ENCODE measurements at places on chromosomes 2 and 18. TPM values are rescaled to one million over a fixed set of nuclear protein-coding genes. Genes with fewer than 3 reads are reported as not detected.
A peak's percentile ranks its signal among the peaks of the same experiment; 100 is the strongest.

GRCh38 chr2:218046238-218046637 lies 22.8 kb upstream of the RUFY4 start:
- no peak for DNase-seq

DNA sequence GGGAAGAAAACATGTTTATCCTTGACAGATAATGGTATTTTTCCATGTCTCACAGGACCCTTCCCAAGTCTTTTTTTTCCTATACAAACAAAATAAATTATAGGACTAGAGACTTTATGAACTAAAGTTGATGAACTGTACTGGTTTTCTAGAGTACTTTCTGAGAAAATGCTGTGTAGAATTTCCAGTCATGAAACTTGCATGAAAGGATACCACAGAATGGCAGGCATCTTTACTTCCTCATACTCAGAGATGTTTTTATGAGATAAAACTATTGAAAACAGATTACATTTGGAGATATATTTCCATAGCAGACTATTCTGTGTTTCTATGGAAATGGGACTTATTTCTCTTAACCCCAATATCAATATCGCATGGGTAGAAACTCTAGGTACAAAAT lies 403.5 kb downstream of the PARD3B start:
- no peak for DNase-seq

DNA sequence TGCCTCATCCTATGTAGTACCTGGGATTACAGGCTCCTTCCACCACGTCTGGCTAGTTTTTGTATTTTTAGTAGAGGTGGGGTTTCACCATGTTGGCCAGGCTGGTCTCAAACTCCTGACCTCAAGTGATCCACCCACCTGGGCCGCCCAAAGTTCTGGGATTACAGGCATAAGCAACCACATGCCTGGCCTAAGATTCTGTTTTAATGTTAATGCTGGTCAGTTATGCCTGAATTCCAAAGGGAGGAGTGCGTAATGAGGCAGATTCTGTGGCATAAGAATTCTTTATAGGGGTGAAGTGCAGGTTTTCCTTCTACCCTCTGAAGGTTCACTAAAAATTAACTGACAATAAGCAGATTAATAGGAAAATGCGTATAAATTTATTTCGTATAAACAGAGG lies 1343.8 kb upstream of the LRRTM1 start:
- DNase-seq: no peak

DNA sequence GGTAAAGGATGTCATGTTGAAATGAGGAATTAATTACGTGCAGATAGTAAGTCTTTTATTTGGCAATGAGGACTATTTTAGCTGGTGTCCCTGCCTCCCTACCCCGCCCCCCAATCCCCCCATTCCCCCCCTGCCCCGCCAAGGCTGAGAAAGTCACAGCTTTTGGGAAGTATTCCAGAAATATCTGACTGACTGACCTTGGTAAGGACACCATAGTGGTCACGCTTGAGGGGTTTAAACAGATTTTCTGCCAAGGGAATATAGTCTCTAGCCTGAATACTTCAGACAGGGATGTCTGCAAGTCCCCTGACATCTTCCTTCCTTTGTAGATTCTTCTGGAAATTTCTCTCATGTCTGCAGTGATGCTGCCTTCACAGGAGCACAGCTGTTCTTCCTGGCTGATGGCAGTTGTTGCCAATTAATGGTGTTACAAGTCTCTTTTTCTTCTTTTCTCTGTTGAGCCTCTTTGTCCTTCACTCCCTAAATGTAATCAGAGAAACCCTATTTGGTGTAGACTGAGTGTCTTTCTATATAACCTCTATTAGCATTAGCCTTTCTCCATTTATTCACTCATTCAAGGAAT lies 53.7 kb upstream of the MGAT5 start:
- no peak for DNase-seq

- no peak for DNase-seq
These were observed 127.8 kb downstream of the TRIM43 start for GRCh38 chr2:95719473-95720060.

DNA sequence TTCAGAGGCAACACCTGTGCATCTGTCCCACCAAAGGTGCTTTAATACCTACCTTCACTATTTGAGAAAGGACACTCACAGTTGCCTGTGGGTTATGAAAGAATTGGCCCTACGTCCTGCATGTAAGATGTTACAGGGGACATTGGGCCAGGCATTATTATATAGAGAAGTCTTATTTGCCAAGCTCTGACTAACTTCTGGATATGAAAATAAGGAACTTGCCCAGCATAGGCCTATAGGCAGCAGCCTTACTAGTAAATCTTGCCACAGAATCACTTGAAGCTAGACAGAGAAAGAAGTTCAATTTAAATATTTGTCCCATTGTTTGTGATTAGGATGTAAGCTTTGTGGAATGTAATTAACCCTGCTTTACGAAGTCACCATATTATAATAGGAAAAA lies 41.7 kb downstream of the NLRC4 start:
- no peak for DNase-seq

- DNase-seq: no peak
These were observed 71.1 kb downstream of the BIRC6 start for GRCh38 chr2:32427672-32428610.

- DNase-seq: no peak
These were observed 53.7 kb downstream of the EPHA4 start for GRCh38 chr2:221518201-221518934.

The KCNK3 gene
- total RNA-seq: not detected

GRCh38 chr2:232477751-232478510 lies 9.7 kb downstream of the ECEL1 start:
- no peak for DNase-seq

- DNase-seq: no peak
These were observed 464.3 kb downstream of the NBAS start for GRCh38 chr2:15096873-15097272.

The C2orf66 gene
- not detected for total RNA-seq

GRCh38 chr2:127884436-127884835 lies 1.3 kb downstream of the AMMECR1L start:
- DNase-seq: no peak

- DNase-seq: peak; percentile 73
These were observed 17.6 kb upstream of the BOK start for GRCh38 chr2:241540771-241541561.

- no peak for DNase-seq
These were observed 179.0 kb downstream of the BARD1 start for GRCh38 chr2:214630402-214631045.

The CCDC178 gene
- total RNA-seq: not detected

DNA sequence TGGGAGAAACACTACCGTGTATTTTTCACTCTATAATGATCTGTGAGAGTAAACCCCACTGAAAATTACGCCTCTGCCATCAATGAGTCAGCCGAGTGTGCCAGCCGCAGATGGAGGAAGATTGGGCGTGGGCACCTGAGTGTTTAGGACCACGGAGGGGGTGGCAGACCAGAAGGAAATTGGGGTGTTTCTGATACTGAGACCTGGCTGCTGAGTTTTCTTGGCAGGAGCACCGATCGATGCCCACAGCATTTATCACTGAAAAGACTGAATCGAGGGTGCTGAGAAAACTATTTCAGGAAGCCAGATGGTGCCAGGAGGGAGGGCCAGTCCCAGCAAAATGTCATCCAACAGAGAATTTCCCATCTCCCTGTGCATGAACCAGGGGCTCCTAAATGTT lies 91.9 kb upstream of the TPO start:
- no peak for DNase-seq

The FBXO48 gene
- 1.7 TPM for total RNA-seq

DNA sequence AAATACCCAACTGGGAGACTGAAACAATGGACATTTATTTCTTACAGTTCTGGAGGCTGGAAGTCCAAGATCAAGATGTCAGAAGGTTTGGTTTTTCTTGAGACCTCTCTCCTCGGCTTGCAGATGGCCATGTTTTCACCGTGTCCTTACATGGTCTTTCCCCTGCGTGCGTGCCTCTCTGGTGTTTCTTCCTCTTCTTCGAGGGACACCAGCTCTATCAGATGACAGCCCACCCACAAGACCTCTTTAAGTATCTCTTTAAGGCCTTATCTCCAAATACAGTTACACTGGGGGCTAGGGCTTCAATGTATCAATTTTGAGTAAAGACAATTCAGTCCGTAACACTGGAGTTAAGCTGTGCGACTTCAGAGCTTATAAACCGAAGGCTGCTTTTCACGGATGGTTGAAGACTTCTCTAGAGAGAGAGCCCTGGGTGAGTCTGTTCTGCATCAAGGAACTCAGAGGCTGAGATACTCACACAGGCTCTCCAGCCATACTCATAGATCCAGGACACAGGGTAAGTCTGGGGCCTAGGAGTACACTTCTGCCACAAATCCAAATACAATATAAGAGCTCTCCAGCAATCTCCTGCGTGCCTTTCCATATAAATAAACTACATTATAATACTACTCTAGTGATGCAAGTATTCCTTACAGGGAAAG lies 339.9 kb upstream of the PKDCC start:
- DNase-seq: no peak

GRCh38 chr2:168669151-168669550 lies 133.3 kb upstream of the NOSTRIN start:
- no peak for DNase-seq

The PLCL1 gene
- total RNA-seq: 0.22 TPM

GRCh38 chr2:218448934-218449333 lies 30.0 kb downstream of the VIL1 start:
- no peak for DNase-seq

The RALBP1 gene
- 47.1 TPM for total RNA-seq

DNA sequence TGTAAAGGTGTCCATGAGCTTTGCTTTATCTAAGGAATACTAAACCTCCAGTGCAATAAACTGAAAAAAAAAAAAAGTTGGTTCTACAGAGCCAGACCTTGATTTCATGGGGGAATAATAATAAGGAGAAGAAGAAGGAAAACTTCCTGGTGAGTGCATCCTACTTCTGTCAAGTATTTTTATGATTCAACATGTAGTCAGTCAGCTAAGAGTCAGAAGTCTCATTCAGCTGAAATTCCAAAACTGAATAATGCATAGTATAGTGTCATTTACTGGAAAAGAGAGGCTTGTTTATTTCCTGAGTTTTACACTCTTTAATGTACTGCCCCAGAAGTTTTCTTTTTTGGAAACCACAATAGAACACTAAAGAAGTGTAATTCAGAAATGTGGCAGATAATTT lies 77.8 kb upstream of the TACR1 start:
- no peak for DNase-seq

GRCh38 chr2:44578471-44579093 lies 216.8 kb downstream of the CAMKMT start:
- DNase-seq: no peak

The FKBP7 gene
- 4.7 TPM for total RNA-seq

DNA sequence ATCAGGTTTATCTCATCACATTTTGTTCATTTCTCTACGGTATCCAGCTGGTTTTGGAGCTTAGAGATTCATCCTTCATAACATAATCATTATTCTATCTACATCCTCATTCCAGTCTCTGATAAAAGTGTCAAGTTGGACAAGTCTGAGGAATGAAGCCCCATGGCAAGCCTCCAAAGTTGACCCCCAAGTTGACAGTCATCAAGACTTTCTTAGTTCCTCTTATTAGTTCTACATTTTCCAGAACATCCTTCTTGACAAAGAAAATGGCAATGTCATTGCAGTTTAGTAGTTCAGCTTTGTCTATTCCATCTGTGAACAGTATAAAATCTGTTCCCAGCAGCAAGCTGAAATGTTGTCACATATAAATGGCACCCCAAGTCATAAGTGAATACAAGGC lies 4.5 kb upstream of the TMSB10 start:
- no peak for DNase-seq

The CHRNG gene
- total RNA-seq: not detected

Data from activated naive CD8-positive, alpha-beta T cell treated with anti-CD3 and anti-CD28 coated beads for 36 hours (primary cell).